Osteocyte (in vitro differentiated cells): ENCODE measurements at places on chromosomes 7 and 10. TPM values are rescaled to one million over a fixed set of nuclear protein-coding genes. Genes with fewer than 3 reads are reported as not detected.

Gene NEUROD6
- not detected in 2 replicates for total RNA-seq

DNA sequence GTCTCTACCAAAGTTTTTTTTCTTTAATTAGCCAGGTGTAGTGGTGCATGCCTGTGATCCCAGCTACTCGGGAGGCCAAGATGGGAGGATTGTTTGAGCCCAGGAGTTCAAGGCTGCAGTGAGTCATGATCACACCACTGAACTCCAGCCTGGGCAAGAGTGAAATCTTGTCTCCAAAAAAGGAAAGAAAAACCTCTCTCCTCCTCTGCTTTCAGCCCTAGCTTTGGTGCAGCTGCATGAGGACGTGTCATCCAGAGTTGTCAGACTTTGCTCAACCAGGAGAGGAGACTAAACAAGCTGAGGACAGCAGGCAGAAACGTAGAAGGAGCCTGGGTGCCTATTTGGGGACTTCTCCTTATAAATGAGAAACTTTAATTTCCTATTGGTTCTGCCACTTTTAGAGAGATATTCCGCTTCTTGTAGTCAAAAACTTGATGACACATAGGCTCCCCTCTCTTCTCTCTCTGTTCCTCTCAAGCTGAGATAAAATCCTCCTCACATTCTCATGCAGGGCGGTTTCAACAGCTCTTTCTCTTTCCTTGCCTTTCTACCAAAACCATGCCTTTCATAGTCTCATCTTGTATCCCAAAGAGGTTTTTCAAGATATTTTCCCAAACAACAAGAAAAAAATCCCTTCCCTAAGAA, 205.4 kb downstream of the ARHGAP12 start:
- H3K4me3 ChIP-seq = no peak overlapping the region
- DNase-seq = peak; percentile 56
- no peaks in the 10 kb centered on the region for H3K36me3 ChIP-seq
- no peaks in the 10 kb centered on the region for H3K27me3 ChIP-seq
- peaks cover 5% of the 10 kb centered on the region for H3K4me1 ChIP-seq

GRCh38 chr7:96861-97260, 95.5 kb upstream of the FAM20C start:
- no peaks in the 10 kb centered on the region for H3K27me3 ChIP-seq
- no peak overlapping the region for H3K27ac ChIP-seq
- DNase-seq = no peak
- no peak overlapping the region for H3K4me3 ChIP-seq
- H3K36me3 ChIP-seq = peaks cover 2% of the 10 kb centered on the region
- H3K4me1 ChIP-seq = peaks cover 48% of the 10 kb centered on the region

Gene FAM20C
- total RNA-seq = 132 and 143 TPM in 2 replicates
